Stimulated activated CD8-positive, alpha-beta memory T cell treated with anti-CD3 and anti-CD28 coated beads, Interleukin-15, amount 100 ng/mL, for 4 hours (primary cell): ENCODE measurements at places on chromosomes 7 and 10.

GRCh38 chr10:118911363-118911762 lies 118.2 kb upstream of the NANOS1 start:
- no peak for DNase-seq

DNA sequence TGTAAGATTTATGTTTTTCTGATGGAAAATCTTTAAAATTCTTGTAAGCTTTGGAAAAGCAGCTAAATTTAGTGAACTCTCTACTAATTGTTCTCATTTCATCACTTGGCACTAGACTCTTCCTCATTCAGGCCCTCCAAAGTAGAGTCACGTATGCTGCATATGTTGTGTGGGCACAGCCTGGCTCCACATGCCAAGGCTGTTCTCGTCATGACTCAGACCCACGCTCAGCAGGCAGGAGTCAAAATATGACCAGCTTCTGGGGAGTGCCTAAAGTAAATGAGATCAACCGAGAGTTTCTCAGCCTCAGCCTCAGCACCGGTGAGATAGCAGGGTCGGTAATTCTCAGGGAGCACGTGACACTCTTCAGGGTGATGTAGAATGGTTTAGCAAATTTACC lies 1672.9 kb downstream of the REEP3 start:
- no peak for DNase-seq

DNA sequence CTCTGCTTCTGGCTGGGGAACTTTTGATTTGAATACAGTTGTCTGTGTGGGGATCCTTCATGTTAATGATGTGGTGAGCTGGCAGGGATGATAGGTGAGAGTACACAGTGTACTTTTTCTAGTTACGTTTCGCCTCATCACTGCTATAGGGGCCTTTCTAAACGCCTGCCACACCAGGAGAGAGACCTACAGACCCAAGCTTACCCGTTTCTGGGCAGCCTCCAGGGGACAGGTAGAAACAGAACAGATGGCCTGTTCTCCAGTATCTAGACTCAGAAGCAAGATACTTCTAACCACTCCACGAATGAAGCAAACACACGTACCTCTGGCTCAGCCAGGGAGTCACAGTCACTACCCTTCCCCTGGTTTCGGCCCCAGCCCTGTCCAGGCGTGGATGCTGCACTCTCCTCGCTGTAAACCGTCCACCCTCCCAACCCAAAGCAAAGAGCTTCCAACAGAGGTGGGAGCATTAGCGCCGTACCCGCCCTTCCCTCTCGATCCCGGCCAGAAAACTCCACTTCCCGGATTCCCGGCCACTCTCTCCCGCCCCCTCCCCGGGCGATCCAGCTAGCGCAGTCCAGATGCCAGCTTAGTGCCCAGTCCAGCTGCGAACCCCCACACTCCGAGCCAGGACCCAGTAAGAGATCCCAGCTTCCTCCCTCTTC lies 1.2 kb downstream of the CCDC6 start:
- no peak for DNase-seq

DNA sequence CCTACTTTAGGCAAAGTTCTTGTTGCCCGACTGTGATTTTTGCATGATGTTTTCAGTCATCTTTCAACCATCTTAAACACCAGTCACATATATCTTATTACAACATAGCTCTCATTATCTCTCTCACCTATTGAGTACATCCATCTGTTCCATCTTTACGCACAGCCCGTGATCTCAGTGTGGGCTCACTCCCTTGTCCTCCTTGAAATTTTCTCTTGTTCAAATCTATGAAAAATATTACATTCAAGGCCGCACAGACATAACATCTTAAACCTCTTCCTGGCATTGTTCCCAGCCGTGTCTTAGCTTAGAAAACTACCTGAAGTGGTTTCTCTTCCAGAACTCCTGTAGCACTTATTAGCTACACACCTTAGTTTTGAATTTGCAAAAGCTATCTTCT lies 32.6 kb downstream of the NET1 start:
- DNase-seq: no peak

GRCh38 chr7:150931199-150931869 lies 46.8 kb downstream of the KCNH2 start:
- no peak for DNase-seq

DNA sequence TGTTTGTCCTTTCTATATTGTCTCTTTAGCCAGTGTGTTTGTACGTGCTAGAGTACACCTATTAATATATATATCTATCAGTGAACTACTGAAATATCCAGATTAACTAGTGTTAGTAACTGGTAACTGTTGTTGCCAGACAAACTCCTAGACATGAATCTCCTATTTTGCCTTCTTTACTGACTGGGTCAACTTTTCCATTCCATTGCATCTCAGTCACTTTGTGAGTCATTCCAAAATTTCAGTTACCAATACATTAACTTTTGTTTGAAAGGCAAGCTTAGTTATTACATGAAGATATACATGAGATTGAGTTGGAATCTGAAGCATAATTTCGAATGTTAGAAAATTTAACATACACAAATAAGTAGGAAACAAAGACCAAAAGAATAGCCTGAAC lies 51.4 kb downstream of the BTAF1 start:
- DNase-seq: no peak

GRCh38 chr10:48430402-48430993 lies 124.0 kb downstream of the MAPK8 start:
- no peak for DNase-seq

- DNase-seq: no peak
These were observed 31.6 kb downstream of the DMBT1 start for GRCh38 chr10:122592161-122592560.
